Activated CD8-positive, alpha-beta T cell treated with anti-CD3 and anti-CD28 coated beads, Interleukin-2, amount 10 ng/mL, durations not matched to agents 7 days and 5 days (primary cell): ENCODE measurements at places on chromosomes 4 and X.

DNA sequence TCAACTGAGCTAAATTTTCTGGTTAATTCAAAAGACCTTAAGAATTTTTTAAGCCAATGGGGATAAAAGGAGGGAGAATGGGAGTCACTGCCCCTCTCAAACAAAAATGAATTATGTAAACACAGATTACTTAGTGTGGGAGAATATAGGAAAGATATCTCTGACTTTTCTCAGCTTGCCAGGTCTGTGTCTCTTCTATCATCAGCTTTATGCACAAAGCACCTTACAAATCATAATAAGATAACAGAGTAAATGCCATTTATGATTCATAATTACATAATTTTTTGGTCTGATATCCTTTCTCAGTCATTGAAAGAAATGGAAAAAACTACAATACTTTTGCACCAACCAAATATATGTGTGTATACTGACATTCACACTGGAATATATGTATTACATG is 604.6 kb upstream of the FAM241A start:
- H3K4me1 ChIP-seq, result no peaks in the 10 kb centered on the region
- H3K4me3 ChIP-seq, result no peak overlapping the region
- no peak overlapping the region for H3K27ac ChIP-seq

DNA sequence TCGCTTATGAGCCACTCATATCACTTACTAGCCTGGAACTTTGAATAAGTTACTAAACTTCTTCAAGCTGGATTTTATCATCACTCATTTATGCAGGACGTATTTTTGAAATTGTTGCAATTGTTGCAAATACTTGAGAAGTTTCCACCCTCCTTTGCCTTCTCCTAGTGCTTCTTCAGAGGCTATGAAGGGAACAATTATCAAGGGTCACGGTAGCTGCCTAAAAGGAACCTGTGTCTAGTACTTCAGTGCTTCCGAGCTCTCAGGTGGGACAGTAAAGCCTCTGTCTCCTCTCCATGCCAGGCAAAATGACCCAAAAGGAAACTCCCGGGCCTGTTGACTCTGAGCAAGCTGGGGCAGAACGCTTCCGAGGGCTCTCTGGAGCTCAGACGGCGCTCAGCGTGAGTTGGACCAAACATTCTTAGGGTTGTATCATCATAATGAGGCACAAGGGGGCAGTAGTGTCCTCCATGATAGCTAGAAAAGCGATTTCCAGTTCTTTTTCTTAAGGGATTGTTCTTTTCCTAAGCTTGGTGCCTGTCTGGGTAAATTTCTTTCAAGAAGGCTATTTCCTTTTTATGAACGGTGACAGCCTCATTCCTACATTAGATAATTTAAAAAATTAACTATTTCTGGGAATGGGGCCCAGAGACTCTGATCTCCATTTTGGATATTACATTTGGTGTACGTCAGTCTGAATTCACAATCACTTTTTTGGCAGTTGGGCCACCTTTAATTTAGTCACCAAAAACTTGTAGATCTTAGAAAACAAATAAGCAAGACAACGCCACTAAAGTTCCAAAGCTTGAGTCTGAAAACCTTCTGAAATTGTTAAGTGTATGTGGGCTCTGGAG is 73.1 kb downstream of the PACRGL start:
- no peak overlapping the region for H3K4me3 ChIP-seq
- peak; percentile 42 for DNase-seq
- no peaks in the 10 kb centered on the region for H3K4me1 ChIP-seq
- H3K36me3 ChIP-seq, result no peaks in the 10 kb centered on the region
- H3K27me3 ChIP-seq, result peaks cover 2% of the 10 kb centered on the region

DNA sequence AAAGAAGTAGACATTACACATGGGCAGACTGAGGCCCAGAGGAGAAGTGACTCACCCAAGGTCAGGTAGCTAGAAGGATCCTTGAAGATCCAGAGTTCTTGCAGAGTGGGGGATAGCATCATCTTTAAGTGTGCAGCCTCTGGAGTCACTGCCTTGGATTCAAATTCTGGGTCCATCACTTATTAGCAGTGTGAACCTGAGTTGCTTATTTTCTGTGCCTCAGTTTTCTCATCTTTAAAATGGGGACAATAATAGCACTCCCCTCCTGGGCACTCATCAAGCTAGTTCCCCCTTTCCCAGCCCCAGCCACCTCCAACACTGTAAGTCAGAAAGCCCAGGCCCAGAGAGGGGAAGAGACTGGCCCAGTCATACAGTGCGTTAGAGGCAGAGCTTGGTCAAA is 141.8 kb upstream of the PJA1 start:
- H3K27ac ChIP-seq, result no peak overlapping the region
- peaks cover 4% of the 10 kb centered on the region for H3K27me3 ChIP-seq
- no peaks in the 10 kb centered on the region for H3K36me3 ChIP-seq
- no peaks in the 10 kb centered on the region for H3K4me1 ChIP-seq

GRCh38 chr4:78542373-78542772 is 9.2 kb upstream of the ANXA3 start:
- H3K27ac ChIP-seq, result no peak overlapping the region
- no peaks in the 10 kb centered on the region for H3K4me1 ChIP-seq
- H3K27me3 ChIP-seq, result peaks cover 26% of the 10 kb centered on the region
- DNase-seq, result no peak
- H3K4me3 ChIP-seq, result no peak overlapping the region

DNA sequence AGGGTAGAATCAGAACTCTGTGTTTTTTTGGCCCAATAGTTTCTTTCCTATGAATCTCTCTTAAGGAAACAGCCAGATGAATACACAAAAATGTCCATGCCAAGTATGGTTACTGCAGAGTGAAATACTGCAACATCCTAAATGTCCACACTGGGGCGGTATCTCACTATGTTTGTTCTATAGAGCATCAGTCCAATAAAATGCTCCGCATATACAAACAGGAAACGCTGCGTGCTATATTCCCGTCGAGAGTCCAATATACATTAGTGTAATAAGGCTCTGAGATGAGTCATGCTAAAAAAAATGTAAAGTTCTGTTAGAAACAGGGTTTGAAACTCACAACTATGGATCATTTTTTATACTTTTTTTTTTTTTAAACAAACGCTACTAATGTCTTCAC is 72.9 kb upstream of the ENOX2 start:
- H3K4me3 ChIP-seq, result no peak overlapping the region
- peak; percentile 39 for DNase-seq
- no peaks in the 10 kb centered on the region for H3K36me3 ChIP-seq
- H3K27ac ChIP-seq, result no peak overlapping the region
- H3K27me3 ChIP-seq, result no peaks in the 10 kb centered on the region

GRCh38 chr4:52976523-52977230 is 114.6 kb downstream of the RASL11B start:
- H3K27ac ChIP-seq, result no peak overlapping the region
- H3K36me3 ChIP-seq, result no peaks in the 10 kb centered on the region
- no peak for DNase-seq
- H3K4me1 ChIP-seq, result no peaks in the 10 kb centered on the region
- H3K27me3 ChIP-seq, result no peaks in the 10 kb centered on the region

DNA sequence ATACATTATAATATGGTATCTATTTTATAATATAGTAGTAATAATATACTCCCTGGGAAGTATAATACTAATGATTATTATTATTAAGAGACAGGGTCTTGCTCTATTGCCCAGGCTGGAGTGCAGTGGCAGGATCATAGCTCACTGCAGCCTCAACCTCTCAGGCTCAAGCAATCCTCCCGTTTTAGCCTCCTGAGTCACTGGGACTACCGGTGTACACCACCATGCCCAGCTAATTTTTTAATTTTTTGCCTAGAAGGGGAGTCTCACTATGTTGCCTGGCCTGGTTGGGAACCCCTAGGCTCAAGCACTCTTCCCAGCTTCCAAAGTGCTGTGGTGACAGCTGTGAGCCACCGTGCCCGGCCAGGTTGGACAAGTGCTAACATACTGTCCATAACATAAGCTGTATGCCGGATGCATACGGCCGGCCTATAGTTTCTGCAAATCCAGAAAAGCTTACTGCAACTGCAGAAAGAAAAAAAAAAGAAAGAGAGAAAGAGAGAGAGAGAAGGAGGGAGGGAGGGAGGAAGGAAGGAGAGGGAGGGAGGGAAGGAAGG is 94.2 kb upstream of the PPP2R3B start:
- H3K27me3 ChIP-seq, result no peaks in the 10 kb centered on the region
- H3K4me1 ChIP-seq, result no peaks in the 10 kb centered on the region
- H3K36me3 ChIP-seq, result no peaks in the 10 kb centered on the region
- H3K27ac ChIP-seq, result no peak overlapping the region

GRCh38 chrX:4484266-4484665 is 770.8 kb upstream of the PRKX start:
- H3K36me3 ChIP-seq, result no peaks in the 10 kb centered on the region
- H3K4me3 ChIP-seq, result no peak overlapping the region
- DNase-seq, result no peak
- no peak overlapping the region for H3K27ac ChIP-seq
- H3K27me3 ChIP-seq, result no peaks in the 10 kb centered on the region

DNA sequence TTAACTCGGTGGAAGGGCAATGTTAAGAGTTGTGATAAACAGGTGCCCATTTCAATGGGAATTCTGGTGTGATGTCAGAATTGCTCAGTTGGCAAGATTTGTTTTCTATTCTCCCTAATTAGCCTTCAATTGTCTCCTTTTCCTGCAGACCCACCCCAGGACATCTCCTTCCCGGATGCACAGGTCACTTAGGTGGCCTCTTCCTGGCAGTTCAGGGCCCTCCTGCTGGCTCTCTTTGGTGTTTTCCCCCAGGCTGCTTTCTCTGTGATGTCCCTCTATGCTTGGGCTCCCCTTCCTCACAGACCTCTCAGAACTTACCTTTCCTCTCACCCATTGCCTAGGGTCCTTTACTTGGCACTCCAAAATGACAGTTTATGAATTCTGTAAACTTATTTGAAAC is 126.3 kb downstream of the GPAT3 start:
- DNase-seq, result no peak
- H3K4me3 ChIP-seq, result no peak overlapping the region
- peaks cover 7% of the 10 kb centered on the region for H3K4me1 ChIP-seq
- peaks cover 2% of the 10 kb centered on the region for H3K27me3 ChIP-seq

GRCh38 chr4:17336524-17336961 is 175.3 kb downstream of the QDPR start:
- peaks cover 31% of the 10 kb centered on the region for H3K4me1 ChIP-seq
- peaks cover 2% of the 10 kb centered on the region for H3K36me3 ChIP-seq
- peak; percentile 87 for DNase-seq
- no peaks in the 10 kb centered on the region for H3K27me3 ChIP-seq
- peak overlapping the region; percentile 32 for H3K4me3 ChIP-seq
- peak overlapping the region; percentile 87 for H3K27ac ChIP-seq

- H3K27ac ChIP-seq, result no peak overlapping the region
- no peaks in the 10 kb centered on the region for H3K4me1 ChIP-seq
- H3K27me3 ChIP-seq, result no peaks in the 10 kb centered on the region
- DNase-seq, result no peak
- H3K4me3 ChIP-seq, result no peak overlapping the region
- no peaks in the 10 kb centered on the region for H3K36me3 ChIP-seq
These were observed 353.0 kb downstream of the FBXO8 start for GRCh38 chr4:173930329-173930967.

DNA sequence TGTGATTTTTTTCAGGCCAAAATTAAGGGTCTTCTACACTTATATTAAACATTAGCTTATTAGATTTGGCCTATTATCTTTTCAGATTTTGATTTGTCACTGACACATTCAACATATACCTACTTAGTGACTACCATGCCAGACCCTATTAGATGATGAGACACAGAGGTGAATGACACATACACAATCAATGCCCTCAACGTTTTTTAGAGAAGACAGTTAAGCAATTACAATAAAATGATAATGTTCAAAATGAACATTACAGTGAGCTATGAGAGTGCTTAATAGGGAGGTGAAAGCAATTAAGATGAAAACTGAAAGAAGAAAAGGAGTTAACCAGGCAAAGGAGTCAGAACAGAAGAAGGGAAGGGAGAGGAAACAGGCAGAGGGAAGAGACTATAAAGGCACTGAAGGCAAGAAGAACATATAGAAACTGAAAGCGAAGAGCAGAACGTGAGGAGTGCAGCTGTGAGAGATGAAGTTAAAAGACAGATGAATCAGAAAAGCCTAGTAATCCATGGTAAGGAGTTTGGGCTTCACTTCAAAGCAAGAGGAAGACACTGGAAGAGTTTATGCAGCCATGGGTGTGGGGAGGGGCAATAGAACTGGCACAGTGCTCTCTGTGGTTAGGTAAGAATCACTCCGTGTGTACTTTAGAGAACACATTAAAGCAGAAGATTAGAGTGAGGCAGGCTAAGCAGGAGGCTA is 119.0 kb downstream of the REELD1 start:
- peak; percentile 21 for DNase-seq
- H3K36me3 ChIP-seq, result no peaks in the 10 kb centered on the region
- H3K27ac ChIP-seq, result no peak overlapping the region
- H3K27me3 ChIP-seq, result no peaks in the 10 kb centered on the region

DNA sequence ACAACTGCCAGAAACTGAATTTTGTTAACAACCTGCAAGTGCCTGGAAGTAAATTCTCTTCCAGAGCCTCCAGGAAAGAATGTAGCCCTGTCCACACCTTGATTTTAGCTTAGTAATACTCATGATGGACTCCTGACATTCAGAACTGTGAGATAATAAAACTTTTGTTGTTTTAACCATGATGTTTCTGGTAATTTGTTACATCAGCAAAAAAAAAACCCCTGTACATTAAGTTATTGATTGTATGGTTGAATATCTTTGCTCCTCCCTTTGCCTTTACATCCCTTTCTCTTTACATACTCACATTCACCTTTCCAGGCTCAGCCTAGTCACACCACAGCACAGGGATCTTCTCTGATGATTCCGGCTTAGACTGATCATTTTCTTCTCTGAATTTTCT is 881.8 kb upstream of the GRID2 start:
- DNase-seq, result no peak
- H3K36me3 ChIP-seq, result no peaks in the 10 kb centered on the region
- no peak overlapping the region for H3K27ac ChIP-seq
- H3K4me3 ChIP-seq, result no peak overlapping the region
- no peaks in the 10 kb centered on the region for H3K27me3 ChIP-seq

GRCh38 chrX:40205471-40205870 is 107.7 kb upstream of the BCOR start:
- no peaks in the 10 kb centered on the region for H3K27me3 ChIP-seq
- no peaks in the 10 kb centered on the region for H3K36me3 ChIP-seq
- H3K4me3 ChIP-seq, result no peak overlapping the region
- no peak for DNase-seq
- H3K27ac ChIP-seq, result no peak overlapping the region
- peaks cover 36% of the 10 kb centered on the region for H3K4me1 ChIP-seq

GRCh38 chr4:93373893-93374860 is 454.4 kb upstream of the ATOH1 start:
- no peaks in the 10 kb centered on the region for H3K4me1 ChIP-seq
- H3K36me3 ChIP-seq, result no peaks in the 10 kb centered on the region
- H3K27me3 ChIP-seq, result no peaks in the 10 kb centered on the region
- no peak overlapping the region for H3K27ac ChIP-seq

DNA sequence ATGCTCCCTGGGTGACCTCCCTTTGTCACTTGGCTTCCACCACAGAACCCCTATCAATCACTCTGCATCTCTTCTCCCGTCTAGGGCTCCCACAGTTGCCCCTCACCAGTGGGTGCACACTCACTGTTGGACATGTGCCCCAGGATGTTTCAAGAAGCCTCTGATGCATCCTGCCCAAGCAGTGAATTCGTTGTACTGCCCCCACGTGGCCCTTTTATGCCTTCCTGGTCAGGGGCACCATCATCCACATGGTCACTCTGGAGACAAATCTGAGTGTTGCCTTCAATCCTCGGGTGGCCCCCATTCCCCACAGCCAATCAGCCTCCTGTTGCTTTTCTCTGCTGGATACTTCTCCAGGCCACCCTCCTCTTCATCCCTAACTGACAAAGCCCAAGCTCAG is 12.2 kb downstream of the ITIH6 start:
- H3K4me1 ChIP-seq, result no peaks in the 10 kb centered on the region
- no peak overlapping the region for H3K4me3 ChIP-seq
- H3K27me3 ChIP-seq, result peaks cover 2% of the 10 kb centered on the region
- peak; percentile 22 for DNase-seq
